ENCODE measurements at places on chromosomes 7 and 10.

GRCh38 chr10:117726596-117727295, 184.2 kb downstream of the EMX2 start:
- no peak for DNase-seq

DNA sequence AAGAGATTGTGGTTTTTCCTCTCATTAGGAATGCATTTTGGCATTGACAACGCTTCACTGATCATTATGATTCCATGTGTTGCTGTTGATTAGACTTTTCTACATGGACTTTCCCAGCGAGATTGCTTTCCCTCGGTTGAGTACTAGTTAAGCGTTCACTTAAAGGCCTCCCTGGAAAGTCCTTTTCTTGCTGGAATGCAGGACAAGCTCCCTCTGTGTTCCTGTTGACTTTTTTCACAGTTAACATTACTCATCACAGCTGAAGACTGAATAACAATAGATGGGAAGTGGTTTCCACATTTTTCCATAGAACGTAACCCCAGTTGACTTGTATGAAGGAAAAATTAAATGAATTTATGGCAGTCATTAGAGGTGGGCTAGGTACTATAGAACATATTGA, 2.6 kb upstream of the CAV1 start:
- peak; percentile 78 for DNase-seq

DNA sequence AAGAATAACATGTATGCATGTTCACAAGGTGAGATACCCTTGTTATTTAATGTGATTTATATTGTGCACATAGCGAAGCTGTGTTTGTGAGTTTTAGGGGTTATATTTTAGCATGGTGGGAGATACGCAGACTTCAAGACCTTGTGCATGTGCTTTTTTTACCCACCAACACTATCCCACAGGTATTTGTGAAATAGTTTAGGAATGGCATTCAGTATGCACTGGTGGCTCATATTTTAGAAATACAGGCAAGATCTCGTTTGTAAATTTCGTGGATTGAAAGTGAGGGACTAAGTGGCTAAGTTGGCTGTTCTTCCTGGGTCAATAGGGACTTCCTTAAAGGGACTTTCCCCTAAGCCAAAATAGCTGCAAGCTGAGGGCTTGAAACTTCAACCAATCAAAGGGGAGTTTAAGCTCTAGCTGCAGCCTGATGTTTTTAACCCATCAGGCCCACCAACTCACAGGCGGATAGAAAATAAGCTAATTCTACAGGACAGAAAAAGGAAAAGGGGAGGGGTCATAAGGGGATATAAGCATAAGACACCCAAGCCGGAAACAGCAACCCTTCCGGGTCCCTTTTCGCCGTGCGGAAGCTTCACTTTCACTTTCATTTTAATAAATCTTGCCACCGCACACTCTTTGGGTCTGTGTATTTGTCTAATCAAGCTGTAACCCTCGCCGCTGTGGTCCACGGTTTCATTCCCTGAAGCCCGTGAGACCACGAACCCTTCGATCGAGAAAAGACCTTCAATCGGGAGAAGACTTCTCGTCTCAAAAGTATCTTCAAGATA, 291.0 kb downstream of the GPR158 start:
- DNase-seq = no peak

DNA sequence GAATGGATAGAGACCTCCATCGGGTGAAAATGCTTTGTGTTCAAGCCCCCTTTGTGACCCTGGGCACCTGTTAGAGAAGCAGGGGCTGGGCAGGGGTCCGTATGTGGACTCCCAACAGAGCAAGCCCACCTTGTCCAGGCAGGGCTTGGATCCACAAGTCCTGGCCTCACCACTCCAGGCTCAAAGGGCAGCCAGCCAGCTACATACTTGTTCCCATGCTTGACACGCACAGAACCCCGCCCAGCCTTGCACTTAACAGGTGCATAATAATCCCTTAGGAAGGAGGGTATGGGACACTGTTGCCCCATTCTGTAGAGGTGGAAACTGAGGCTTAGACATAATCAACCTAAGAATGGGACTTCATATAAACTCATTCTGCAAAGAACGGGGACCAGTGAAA, 160.6 kb downstream of the PRKAG2 start:
- DNase-seq = no peak

- DNase-seq = no peak
Measured at GRCh38 chr7:20306180-20306946, 24.3 kb upstream of the ITGB8 start.

GRCh38 chr10:65779985-65780384, 1145.9 kb upstream of the LRRTM3 start:
- no peak for DNase-seq

DNA sequence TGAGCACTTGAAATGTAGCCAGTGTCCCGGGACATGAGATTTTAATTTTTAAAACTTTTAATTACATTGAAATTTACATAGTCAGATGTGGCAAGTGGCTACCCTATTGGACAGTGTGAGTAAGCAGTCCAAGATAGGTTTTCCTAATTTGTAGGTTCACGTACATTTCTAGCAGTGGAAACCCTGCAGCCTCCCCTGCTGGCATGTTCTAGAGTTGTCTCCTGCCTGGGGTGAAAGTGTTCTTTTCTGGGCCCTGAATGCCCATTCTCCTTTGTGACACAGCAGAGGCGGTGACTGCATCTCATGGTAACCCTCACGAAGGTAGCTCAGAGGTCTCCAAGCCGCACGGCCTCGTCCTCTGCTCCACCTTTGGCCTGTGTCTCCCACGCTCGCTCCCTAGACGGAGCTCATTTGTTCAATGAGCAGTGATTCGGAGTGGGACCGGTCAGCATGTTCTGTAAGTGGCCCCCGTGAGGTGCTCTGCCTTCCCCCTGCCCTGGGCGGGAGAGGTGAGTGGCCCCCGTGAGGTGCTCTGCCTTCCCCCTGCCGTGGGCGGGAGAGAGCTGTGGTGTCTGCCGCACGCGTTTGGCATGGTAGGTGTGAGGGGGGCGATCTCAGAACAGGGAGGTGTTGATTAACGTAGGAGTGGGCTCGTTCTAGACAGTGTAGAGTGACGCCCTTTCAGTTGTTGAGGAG, 18.0 kb downstream of the WDR37 start:
- DNase-seq = no peak

DNA sequence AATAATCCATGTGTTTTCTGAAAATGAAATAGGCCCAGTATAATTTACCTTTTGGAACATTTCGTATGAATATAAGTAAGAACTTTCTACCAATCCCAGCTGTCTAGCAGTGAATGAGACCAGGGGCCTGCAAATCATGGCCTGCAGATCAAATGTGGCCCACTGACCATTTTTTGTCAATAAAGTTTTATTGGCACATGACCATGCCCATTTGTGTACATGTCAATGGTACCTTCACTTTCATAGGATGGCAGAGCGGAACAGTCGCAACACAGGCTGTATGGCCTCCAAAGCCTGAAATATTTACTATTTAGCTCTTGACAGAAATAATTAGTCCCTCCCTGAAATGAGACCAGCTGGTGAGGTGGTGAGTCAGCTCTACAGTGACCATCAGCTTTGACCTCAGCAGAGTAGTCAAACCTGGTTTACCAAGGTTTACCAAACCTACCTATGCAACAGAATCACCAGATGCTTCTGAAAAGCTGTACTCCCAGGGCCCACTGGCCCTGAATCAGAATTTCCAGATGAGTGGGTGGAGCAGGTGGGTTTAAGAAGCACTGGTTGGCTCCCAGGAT, 13.8 kb upstream of the C10orf90 start:
- no peak for DNase-seq
